Spleen (tissue), 13 donors: ENCODE measurements at places on chromosomes 7 and 10.

GRCh38 chr10:16521311-16522016 lies at the start of gene C1QL3:
Gene C1QL3, minus strand, starts transcription at chr10:16521879. Its CDS starts 814 bp downstream, at chr10:16521065.
- no peak for DNase-seq
- H3K36me3 ChIP-seq = no peaks in the 10 kb centered on the region
- H3K4me1 ChIP-seq = peaks cover 30% of the 10 kb centered on the region
- peaks cover 45% of the 10 kb centered on the region for H3K27me3 ChIP-seq
- H3K4me3 ChIP-seq = peak within 1 kb of the TSS; percentile 47

DNA sequence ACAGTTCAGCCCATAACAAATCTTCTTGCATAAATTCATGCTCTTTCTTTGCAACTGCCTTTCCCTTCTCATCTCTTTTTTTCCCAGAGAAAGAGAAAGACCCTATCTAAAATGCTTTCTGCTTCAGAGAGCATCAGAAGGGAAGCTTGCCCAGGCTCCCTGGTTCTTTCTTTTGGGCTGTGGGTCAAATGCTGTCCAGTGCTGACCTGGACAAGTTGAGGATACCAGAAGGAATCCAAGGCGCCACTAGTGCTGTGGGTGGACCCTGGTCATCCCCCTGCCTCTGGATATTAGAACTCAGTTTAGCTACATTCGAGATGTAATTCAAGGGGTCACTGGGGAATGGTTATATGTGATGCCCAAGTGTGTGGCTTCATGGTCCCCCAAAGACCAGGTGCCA lies 411.6 kb downstream of the RPS24 start:
- H3K36me3 ChIP-seq = no peaks in the 10 kb centered on the region
- H3K4me1 ChIP-seq = no peaks in the 10 kb centered on the region
- no peaks in the 10 kb centered on the region for H3K27me3 ChIP-seq

DNA sequence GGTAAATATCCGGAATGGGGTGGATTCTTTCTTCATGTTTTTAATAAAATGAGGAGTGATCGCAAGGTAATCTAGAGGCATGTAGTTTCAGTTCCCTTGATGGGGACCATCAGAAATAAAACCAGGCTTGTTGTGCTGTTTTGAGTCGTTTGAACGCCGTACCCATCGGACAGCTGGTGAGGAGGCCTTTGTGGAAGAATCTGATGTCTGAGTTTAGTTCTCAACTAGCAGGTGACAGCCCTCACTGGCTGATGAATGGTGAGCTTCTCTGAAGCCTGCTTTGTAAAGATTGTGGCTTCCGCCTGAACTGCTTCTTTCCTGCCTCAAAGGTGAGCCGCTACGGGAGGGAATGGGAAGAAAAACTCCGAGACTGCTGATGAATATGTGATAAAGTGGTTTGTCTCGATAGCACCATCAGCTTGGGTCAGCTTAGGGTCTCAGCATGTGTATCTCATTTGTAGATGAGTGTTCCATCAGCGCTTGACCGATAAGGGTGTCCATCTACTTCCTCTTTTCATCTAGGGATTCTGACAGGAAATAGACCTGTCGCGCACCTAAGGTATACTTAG lies 977 bp downstream of the TMEM248 start:
- H3K27ac ChIP-seq = peak overlapping the region; percentile 85
- DNase-seq = no peak
- H3K27me3 ChIP-seq = no peaks in the 10 kb centered on the region
- H3K36me3 ChIP-seq = peaks cover 38% of the 10 kb centered on the region
- H3K4me3 ChIP-seq = peak overlapping the region; percentile 96

DNA sequence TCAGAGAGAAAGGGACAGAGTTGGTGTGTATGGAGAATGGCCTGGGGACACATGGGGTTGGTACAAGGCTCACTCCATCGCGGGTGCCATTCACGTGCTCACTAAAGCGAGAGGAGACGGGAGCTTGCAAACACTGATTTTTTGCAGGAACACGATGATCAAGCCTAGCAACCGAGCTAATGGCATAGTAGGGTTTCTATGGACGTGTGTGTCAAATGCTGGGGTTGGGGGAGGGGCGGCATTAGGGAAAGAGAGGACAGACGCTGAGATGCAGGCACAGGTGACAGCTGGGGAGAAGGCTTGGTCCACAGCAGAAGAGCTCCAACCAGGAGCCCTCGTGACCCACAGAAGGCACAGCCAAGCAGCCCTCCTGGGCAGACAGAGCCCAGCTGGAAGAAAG lies 33.9 kb downstream of the RCC1L start:
- H3K36me3 ChIP-seq = peaks cover 26% of the 10 kb centered on the region
- DNase-seq = no peak
- no peaks in the 10 kb centered on the region for H3K27me3 ChIP-seq
- no peaks in the 10 kb centered on the region for H3K4me1 ChIP-seq
- H3K4me3 ChIP-seq = no peak overlapping the region
- H3K27ac ChIP-seq = no peak overlapping the region

- H3K27ac ChIP-seq = no peak overlapping the region
- no peaks in the 10 kb centered on the region for H3K27me3 ChIP-seq
- no peak for DNase-seq
- no peak overlapping the region for H3K4me3 ChIP-seq
Observed at GRCh38 chr7:117946151-117946633, 73.0 kb upstream of the CTTNBP2 start.

DNA sequence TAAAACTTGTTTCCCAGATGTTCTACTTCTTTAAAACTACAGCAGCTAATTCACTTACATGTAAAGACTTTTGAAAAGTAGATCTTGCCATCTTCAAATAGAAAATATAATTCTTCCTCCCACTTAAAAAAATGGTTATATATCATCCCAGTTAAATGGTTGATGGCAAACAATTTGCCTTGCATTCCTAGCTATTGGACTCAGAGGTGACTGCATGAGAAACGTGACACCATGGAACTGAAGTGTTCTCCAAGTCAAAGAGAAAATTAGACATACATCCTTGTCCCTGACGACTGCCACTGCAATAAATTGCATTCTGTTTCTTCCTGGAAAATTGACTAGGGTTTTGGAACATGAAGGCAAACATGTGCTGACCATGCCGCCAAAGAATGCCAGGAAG lies 95.0 kb upstream of the POM121L12 start:
- no peak overlapping the region for H3K4me3 ChIP-seq
- no peak overlapping the region for H3K27ac ChIP-seq
- no peaks in the 10 kb centered on the region for H3K36me3 ChIP-seq
- DNase-seq = no peak
- H3K4me1 ChIP-seq = no peaks in the 10 kb centered on the region

DNA sequence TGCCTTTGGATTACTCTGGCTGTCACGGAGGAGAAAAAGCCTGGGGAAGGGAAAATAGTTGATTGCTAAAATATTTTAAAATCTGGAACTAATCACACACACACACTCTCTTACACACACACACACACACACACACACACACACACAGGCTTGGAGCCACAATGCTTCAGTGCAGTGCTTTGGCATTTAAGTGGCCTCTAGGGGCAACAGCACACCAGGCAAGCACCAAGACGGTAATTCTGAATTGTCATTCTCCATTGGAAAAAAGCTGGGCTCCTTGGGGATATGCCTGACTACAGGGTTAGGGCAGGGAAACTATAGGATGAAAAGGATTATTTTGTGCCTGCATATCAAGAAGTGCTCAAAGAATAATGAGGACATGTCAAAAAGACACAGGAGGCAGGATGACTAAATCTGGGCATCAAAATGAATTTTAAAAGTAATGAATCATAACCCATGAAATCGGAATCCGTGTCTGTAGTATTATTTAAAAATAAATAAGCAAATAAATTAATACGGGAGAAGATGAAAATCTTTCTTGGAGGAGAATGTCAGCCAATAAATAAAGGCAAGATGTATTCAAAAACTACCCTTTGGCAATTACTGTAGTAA lies 30.4 kb upstream of the DDC start:
- peaks cover 18% of the 10 kb centered on the region for H3K4me1 ChIP-seq
- peaks cover 7% of the 10 kb centered on the region for H3K36me3 ChIP-seq
- no peak overlapping the region for H3K4me3 ChIP-seq
- DNase-seq = no peak

DNA sequence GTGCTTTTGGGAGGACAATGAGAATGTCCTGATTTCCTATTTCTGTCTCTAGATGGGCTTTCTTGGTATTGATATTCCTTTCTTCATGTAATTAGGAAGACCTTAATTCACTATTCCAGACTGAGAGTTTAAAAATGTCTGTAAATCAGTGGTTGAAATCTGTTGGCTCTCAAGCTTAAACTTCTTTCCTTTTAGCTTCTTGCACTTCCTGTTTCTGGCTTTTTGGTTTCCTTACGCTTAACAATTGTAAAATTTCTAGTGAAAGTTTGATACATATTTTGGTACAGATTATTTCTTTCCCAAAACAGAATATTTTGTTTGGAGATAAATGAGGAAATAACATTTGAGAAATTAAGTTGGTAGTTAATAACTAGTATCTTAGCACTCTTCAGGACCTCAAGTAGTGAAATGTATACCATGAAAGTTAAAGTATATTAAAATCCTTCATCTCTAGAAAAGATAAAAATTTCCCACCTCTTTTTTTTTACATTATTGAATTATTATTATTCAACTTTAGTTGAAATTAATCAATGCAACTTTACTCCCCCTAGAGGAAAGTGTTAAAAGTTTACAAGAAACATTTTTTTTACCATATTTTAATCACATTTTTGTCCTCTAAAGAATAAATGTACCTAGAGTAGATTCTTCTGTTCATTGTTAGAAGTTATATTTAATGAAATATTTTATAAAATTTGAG lies 137.2 kb downstream of the PHTF2 start:
- no peak for DNase-seq
- H3K4me3 ChIP-seq = no peak overlapping the region

GRCh38 chr7:14055813-14056212 lies 66.3 kb upstream of the ETV1 start:
- no peaks in the 10 kb centered on the region for H3K36me3 ChIP-seq
- no peak for DNase-seq
- H3K4me3 ChIP-seq = no peak overlapping the region
- H3K27me3 ChIP-seq = no peaks in the 10 kb centered on the region
- no peaks in the 10 kb centered on the region for H3K4me1 ChIP-seq

- no peak overlapping the region for H3K4me3 ChIP-seq
- H3K4me1 ChIP-seq = peaks cover 6% of the 10 kb centered on the region
- H3K36me3 ChIP-seq = no peaks in the 10 kb centered on the region
- DNase-seq = no peak
- no peaks in the 10 kb centered on the region for H3K27me3 ChIP-seq
- H3K27ac ChIP-seq = no peak overlapping the region
Observed at GRCh38 chr10:33087922-33088321, 129.9 kb upstream of the ITGB1 start.

DNA sequence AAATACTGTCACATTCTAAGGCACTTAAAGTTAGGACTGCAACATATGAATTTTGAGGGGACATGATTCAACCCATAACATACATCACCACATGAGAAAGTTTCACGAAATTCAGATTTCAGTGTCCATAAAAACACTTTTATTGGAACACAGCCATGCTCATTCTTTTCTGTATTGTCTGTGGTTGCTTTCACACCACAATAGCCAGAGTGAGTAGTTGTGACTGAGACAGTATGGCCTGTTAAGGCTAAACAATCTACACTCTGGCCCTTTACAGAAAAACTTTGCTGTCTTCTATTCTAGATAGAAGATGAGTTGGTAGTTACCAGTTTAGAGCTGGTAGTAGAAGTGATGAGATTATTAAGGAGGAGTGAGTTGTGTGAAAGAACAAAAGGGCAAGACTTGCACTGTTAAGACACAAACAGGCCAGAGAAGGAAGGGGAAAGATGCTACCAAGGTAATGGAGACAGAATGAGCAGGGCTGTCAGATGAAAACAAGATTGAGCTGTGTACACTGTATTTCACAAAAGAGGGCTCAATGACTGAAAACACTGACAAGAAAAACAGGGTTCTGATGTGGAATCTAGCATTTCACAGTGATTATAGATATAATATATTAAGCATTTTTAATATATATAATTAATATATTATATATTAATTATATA lies 108.6 kb downstream of the PPP1R3A start:
- H3K27ac ChIP-seq = no peak overlapping the region
- H3K4me3 ChIP-seq = no peak overlapping the region
- no peaks in the 10 kb centered on the region for H3K36me3 ChIP-seq
- DNase-seq = no peak
